Mammary microvascular endothelial cell (primary cell): ENCODE measurements at places on chromosomes 12 and 14. TPM values are rescaled to one million over a fixed set of nuclear protein-coding genes. Genes with fewer than 3 reads are reported as not detected.

The OR4E2 gene
- total RNA-seq = not detected in 2 replicates

The MYF5 gene
- total RNA-seq = not detected in 2 replicates

The SERPINA6 gene
- total RNA-seq = not detected in 2 replicates

The AKAP6 gene
- total RNA-seq = 0.10 and 0.13 TPM in 2 replicates

The TC2N gene
- 1.0 and 1.1 TPM in 2 replicates for total RNA-seq

The CRIP1 gene
- total RNA-seq = 9.3 and 15.8 TPM in 2 replicates

The SERPINA1 gene
- not detected in 2 replicates for total RNA-seq

The TAS2R42 gene
- total RNA-seq = not detected in 2 replicates

The ARHGAP9 gene
- not detected in 2 replicates for total RNA-seq

The FAM222A gene
- total RNA-seq = 1.0 and 1.1 TPM in 2 replicates

The AVPR1A gene
- not detected in 2 replicates for total RNA-seq

The ZC2HC1C gene
- total RNA-seq = 0.89 and 1.3 TPM in 2 replicates

The KLRC2 gene
- not detected in 2 replicates for total RNA-seq

The GALNT4 gene
- total RNA-seq = 9.3 and 11.1 TPM in 2 replicates

The POLE gene
- total RNA-seq = 15.5 and 21.3 TPM in 2 replicates

The ACSM4 gene
- not detected in 2 replicates for total RNA-seq

The ASB2 gene
- total RNA-seq = 0.10 TPM in 1 of 2 replicates, not detected in the other

The AQP2 gene
- total RNA-seq = not detected in 2 replicates

The RAB3IP gene
- 10.5 and 13.0 TPM in 2 replicates for total RNA-seq

The TESPA1 gene
- not detected in 2 replicates for total RNA-seq

The PPP1R1A gene
- not detected in 2 replicates for total RNA-seq

The CCDC197 gene
- total RNA-seq = not detected in 2 replicates
